ENCODE measurements at places on chromosomes 1 and 21.

DNA sequence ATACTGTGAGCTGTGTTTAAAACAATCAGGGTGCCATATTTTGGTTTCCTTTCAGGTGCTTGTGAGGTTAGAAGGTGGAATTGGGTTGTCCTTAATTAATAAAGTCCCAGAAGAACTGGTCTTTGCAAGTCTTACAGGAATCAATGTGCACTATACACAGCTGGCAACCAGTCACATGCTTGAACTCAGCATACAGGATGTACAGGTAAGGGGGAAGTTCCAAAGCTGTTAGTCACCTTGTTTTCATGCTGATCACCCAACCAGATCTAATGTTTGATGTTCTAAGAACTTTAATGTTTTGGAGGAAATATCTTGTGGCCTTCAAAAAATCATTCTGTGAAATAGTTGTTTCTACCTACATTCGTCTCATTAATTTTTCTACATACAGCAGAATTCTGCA is 156.3 kb downstream of the VPS13D start:
- no peak for DNase-seq

DNA sequence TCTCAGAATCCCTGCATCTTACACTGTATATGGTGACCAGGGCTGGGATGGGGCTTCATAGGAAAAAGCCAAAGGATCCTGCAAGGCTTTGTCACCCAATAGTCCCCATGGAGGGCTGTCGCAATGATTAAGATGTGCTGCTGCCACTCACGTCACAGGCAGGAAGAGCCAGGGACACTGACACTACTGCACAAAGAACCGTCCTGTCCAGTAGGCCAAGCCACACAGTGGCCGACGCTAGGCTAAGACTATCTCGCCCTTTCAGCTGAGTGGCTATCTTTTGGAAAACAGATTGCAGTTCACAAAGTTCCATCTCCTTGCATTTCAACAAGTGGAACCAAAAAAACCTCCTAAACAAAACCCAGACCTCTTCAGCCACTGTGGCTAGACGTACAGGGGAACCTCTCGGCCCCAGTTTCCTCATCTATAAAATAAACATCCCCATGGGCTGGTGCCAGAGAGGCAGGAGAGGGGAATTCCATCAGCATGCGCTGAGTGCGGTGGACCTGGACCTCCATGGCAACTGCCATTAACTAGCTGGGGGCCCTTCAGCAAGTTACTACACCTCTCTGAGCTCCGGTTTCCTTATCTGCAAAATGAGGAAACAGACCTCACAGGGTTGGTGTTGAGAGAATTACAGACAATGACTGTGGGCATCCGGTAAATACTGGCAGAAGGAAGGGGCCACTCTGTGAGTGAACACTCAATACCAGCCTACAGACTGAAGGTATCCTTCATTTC is 8.7 kb downstream of the CAPZB start:
- DNase-seq = peak; percentile 22

GRCh38 chr1:92481971-92482664 is 4.6 kb downstream of the GFI1 start:
- DNase-seq = no peak

DNA sequence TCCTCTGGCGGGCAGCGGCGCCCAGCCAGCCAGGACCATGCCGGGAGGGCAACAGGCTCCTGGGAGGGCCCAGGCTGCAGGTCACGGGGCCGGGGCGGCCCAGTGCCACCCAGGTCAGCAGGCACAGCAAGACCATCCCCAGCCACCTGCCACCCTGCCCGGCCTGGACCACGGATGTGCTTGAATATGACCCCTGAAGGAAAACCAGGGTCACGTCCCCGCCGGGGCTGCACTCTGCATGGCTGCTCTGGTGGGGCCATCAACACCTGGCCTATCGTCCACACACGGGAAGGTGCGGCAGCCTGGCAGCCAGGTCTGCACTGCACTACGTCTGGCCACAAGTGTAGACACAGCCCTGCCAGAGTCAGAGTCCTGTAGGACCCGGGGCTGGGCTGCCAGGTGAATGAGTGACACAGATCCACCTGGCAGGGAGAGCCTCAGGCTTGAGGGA is 6.9 kb downstream of the WNT9A start:
- DNase-seq = no peak

DNA sequence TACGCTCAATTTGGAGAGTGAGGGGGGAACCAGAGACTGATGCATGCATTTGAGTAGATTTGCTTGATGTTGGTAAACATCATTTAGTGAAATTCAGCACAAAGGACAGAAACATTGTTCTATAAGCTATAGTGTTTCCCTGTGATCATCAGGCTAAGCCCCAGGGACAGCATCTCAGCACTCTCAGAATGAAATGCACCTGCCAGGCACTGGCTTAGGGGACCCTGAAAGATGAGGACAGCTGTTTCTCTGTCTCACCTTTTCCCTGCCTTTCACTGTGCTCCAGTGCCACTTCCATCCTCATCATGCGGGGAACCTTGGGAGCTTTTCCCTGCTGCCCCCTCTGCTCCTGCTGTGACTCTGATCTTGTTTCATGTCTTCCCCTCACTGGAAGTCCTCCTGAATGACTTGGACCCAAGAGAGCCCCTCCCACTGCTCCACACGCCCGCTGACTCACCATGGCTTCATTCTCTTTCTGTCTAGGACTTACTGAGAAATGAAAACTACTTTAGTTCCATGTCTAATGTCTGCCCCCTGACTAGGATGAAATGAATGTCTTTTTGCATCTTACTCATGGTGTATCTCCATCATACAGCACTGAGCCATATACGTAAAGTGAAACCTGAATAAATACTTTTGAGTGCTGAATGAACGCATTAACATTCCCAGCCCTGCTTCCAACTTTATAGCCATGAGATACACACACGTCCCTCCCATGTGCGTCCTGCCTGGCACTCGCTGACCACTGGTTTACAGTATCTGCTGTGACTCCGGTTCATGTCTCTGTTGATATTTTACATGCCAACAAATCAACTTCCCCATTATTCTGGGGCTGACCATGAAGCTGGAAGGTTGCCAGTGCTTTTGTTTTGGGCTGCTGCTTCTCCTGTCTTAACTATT is 182.0 kb downstream of the PCP4 start:
- DNase-seq = no peak

DNA sequence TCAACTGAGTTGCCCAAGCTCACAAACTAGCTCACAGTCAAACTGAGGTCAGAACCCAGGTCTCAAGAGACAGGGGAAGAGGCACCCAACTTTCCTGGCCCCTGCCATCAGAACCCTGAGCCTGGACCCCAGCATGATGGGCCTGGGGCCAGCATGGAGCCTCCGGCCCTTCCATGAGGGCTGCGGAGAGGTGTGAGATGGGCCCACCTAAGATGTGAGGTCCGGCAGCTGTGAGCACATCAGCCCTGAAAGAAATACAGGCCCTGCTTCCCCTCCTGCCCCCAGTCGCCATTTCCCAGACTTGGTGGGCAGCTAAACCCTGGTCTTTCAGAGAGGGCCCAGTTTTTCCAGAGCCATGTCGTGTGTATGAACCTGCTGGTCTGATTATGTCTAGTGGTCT is 30.6 kb downstream of the QSOX1 start:
- DNase-seq = no peak

DNA sequence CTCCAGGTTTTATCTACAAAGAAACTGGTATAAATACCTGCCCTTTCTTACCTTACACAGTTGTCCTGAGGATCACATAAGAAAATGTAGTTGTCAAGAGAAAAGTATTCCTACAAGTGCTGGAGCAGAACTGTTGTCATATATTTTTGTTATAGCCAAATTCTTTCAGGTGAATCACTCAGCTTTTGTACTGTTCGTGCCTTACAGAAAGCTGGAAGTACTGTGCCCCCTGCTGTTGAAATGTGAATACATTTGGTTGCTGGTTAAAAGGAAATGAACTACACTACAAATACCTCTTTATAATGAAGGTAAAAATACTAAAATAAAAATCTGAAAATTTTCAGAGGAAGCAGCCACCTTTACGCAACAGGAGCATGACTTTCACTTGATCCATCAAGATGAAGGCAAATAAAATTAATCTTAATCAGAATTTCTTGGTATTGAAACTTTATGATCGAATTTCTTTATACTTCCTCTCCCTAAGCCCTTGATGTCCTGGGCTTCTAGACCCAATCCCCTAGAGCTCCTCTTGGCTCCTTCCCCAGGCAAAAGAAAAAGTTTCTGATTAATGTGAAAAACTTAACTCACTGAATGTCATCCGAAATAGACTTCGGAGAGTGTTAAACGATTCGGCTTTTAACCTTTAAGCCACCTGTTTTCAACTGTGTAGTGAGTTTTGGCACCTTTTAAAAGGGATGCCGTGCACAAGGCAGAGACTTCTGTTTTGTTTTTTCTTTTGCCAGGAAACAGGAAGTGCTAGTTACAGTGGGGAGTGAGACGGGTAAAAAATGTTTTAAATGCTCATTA is 12.5 kb downstream of the CHML start:
- no peak for DNase-seq

DNA sequence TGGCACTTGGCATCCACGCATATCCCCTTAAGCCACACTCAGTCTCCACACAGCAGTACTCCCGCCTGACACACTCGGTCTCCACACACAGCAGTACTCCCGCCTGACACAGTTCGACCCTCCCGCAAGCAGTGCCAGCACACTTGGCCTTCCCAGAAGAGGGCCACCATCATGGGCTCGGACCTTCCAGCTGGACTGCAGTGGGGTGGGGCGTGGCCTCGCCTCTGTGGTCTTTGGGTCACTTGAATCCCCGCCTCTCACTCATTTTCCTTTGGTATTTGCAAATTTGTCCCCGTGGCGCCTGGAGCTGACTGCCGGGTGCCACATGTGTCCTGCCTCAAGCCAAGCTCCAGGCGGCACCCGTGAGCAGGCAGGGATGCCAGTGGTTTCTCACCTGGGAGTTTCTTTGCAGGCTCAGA is 63.7 kb downstream of the FAAP20 start:
- no peak for DNase-seq

DNA sequence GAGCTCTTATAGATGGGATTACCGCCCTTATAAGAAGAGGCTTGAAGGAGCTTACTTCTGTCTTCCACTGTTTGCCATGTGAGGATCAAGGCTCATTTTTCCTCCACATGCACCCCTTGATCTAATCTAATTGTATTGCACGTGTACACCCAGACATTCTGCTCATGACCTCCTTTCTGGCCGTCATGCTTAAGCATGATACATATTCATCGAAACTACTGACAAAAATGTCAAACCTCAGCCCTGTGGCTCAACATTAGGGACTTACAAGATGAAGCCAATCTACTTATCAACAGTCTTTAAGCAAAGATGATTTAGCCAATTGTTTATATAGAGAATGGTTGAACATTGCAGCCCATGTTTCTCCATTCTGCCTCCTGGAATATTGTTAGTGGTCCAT is 127.6 kb downstream of the XCL2 start:
- DNase-seq = no peak

- DNase-seq = no peak
Measured at GRCh38 chr1:161350671-161351070, 17.0 kb downstream of the CFAP126 start.

DNA sequence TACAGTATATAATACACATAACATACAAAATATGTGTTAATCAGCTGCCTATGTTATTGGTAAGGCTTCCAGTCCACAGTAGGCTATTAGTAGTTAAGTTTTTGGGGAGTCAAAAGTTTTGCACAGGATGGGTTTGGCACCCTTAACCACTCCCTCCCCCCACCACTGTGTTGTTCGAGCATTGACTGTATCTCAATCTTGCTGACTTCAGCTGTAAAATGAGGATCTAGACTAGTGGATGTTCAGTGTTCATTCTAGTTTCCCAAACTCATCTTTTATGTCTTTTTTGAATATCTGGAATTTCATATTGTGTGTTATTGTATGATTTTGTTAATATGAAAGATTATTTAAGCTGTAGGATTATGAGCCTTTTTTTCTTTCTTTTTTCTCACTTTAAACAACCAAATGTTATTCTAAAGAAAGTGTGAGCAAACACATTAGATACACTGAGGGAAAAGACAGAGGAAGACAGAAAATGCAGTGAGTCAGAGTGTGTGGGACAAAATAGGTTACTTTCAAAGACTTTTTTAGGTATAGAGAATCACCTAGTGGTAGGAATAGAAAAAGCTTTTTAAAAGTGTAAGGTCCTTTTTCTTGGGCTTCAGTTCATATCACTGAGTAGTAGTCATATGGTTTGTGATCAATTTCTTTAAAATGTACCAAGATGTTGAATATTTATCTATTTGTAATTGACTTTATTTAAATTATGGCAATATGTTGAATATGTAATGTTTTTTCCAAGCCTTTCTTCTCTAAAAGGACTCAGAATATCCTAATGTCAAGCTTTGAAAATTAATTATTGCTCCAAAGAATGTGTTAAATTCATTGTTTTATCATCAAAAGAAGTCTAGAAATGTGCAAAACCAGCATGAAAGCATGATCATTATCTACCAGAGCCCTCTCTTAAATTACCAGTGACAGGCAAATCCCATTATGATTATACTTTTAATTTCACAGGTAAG is 17.9 kb upstream of the CENPF start:
- DNase-seq = no peak

- DNase-seq = peak; percentile 43
Measured at GRCh38 chr1:2496087-2496622, 20.1 kb downstream of the PLCH2 start.

- no peak for DNase-seq
Measured at GRCh38 chr1:21825393-21825792, 13.3 kb downstream of the LDLRAD2 start.

DNA sequence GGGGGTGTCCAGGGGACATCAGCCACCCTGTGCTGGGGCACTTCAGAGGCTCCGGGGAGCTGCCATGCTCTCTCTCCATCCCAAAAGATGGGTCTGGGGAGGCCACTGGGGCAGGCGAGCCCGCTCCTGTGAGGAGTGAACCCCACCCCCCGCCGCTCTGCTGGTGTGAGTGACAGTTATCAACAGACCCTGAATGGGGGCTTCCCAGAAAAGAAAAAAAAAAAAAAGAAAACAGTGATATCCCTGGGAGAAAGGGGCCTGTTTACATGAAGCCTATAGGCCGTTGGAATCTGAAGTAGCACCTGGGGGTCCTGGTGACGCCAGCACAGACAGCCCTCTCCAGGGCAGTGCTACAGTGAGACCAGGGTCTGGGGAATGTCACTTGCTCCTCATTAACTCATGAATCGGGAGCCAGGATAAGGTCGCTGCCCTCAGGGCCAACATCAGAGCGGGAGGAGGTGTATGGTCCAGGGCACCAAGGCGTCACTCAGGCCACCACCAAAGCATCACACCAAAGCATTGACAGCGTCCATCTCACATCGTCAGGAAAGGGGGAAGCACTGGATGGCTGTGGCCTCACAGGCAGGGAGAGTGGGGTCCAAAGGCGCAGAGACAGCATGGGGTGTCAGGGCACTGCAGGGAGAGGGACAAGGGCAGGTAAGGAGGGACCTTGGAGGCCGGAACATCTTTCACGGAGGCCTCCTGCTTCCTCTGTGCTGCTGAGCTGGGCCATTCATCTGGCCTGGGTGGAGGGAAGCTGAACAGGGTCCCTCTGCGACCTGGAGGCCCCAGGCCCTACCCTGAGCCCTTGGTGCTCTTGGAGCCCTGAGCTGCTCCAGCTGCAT is 8.4 kb upstream of the NPHP4 start:
- no peak for DNase-seq

DNA sequence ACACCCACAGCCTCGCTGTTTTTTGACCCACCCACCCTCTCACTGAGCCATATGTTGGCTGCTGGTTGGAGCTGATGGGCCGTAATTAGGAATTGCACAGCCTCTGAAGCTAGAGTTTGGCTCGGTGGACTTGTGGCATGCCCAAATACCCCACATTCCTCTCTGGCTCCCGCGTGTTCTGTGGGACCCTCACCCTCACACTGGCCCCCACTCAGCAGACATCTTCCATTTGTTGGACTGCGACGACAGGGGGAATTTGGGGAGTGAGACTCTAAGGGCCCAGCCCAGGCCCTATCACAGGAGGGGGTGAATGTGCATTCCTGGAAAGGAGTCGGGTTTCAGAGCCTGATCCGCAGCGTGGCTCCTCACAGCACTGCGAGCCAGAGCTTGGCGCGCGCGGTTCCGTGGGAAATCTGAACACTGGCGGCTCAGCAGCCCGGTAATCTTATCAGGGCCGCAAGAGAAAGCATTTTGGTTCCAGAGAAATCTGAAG is 5.2 kb downstream of the RCSD1 start:
- DNase-seq = no peak
